Muscle of back (tissue), 13 donors: ENCODE measurements at places on chromosomes 2 and 18. TPM values are rescaled to one million over a fixed set of nuclear protein-coding genes. Genes with fewer than 3 reads are reported as not detected.

The STPG4 gene
- not detected for polyA plus RNA-seq

The TMSB10 gene
- polyA plus RNA-seq = 1,070 TPM

The CLEC4F gene
- polyA plus RNA-seq = 0.07 TPM

The DPYSL5 gene
- 32.7 TPM for polyA plus RNA-seq

The IL36RN gene
- polyA plus RNA-seq = not detected

The FAM117B gene
- polyA plus RNA-seq = 5.6 TPM

The GKN2 gene
- polyA plus RNA-seq = not detected

The CXCR1 gene
- not detected for polyA plus RNA-seq

The CELF4 gene
- 0.57 TPM for polyA plus RNA-seq

The SFXN5 gene
- 5.6 TPM for polyA plus RNA-seq

The CDKL4 gene
- polyA plus RNA-seq = 0.42 TPM

The AMER3 gene
- not detected for polyA plus RNA-seq

The ITGB6 gene
- 50.6 TPM for polyA plus RNA-seq

DNA sequence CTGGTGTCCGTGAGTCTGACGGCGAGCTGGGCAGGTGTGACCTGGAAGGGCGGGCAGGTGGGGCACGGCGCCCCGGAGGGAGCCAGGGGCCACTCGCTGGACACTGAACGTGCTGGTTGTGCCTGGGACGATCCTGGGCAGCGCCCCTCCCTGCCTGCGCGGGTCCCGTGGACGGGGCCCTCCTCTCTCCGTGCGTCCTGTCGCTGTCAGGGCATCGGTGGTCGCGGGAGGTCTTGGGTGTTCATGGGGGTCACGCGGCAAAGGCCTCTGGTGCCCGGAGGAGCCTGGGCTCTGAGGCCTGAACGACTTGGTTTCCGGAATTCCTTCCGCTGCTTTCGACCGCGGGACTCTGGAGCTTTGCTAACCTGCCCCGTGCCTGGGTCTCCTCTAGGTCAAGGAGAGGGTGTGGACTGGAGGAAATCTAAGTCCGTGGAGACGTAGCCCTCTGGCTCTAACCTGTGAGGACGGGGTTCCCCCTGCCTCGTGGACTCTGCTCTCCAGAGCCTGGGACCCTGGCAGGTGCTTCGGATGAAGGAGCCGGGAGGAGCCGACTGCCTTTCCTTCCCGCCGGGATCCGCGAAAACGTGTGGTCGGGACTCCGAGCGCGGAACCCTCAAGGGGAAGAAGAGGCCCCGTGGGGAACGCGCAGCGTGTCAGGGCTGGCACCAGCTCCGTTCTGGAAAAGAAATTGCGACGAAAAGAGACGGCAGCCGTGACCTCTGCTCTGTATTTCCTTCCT lies 14.7 kb downstream of the SOX11 start:
- no peak for DNase-seq

GRCh38 chr2:83944191-83944590 lies 514.9 kb downstream of the SUCLG1 start:
- DNase-seq = peak; percentile 68

- DNase-seq = peak; percentile 75
These were observed 2.0 kb downstream of the XPO1 start for GRCh38 chr2:61536180-61536571.

- no peak for DNase-seq
These were observed 68.4 kb upstream of the MCFD2 start for GRCh38 chr2:46984040-46984439.

DNA sequence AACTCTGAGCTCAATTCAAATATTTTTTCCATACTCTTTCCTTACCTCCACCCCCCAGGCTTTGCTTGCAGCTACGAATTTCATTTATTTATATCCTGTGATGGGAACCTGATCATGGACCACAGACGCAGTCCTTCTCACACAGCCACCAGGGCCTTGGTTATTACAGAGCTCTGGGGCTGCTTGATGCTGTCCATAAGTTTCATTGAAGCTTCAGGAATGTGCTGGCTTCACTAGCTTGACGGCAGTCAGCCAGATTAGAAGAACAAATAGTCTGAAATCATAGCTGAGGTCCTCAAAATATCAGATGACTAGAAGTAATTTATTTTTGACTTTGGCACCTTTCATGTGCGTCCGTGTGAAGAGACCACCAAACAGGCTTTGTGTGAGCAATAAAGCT lies 104.9 kb downstream of the VWA3B start:
- DNase-seq = peak; percentile 29

DNA sequence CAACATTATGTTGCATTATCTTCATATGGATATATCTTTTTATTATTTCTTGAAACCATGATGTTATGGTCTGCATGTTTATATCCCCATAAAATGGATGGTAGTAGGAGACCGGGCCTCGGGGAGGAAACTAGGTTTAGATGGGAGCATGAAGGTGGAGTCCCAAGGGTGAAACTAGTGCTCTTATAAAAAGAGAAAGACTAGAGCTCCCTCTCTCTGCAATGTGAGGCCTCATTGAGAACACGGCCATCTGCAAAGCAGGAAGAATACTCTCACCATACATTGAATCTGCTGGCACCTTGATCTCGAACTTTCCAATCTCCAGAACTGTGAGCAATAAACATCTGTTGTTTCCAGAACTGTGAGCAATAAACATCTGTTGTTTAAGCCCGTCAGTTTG lies 64.0 kb downstream of the NXPH2 start:
- DNase-seq = no peak

GRCh38 chr2:143140864-143141661 lies 11.8 kb downstream of the ARHGAP15 start:
- no peak for DNase-seq

GRCh38 chr2:49000695-49001094 lies 153.6 kb downstream of the FSHR start:
- no peak for DNase-seq

GRCh38 chr2:75606761-75607399 lies 39.7 kb upstream of the MRPL19 start:
- DNase-seq = no peak

GRCh38 chr2:96831679-96832078 lies 12.1 kb downstream of the ANKRD23 start:
- DNase-seq = no peak

DNA sequence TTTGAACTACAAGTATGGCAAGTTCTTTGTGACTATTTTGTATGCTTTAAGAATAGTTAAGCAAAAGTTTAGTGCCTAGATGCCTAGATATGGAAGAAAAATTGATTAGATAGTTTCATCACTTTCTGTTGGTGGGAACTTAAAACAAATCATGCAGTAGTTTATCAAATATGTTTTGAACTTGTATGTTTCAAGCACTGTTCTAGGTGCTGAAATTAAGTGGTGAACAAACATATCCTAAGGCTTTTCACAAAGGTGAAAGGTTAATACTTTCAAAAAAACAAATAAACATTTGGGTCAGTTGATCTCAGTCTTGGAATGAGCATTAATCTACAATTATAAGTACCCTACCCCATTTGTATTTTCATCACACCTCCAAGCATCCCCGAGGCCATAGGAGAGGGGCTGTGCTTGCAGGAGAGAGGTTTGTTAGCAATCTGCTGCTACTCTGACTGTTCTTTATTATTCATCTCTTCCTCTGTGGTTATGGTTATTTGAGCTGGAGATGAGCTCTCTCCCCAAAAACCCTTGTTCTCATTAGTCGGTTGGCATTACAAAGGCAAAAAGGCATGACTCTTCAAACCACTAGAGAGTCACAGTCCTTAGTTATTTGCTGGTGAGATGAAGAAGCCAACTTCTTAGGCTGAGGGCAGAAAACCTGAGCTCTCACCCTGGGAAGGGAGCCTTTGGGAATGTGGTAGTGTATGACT lies 103.9 kb upstream of the FHL2 start:
- no peak for DNase-seq

- no peak for DNase-seq
These were observed 942.6 kb downstream of the SUCLG1 start for GRCh38 chr2:83516503-83516902.

DNA sequence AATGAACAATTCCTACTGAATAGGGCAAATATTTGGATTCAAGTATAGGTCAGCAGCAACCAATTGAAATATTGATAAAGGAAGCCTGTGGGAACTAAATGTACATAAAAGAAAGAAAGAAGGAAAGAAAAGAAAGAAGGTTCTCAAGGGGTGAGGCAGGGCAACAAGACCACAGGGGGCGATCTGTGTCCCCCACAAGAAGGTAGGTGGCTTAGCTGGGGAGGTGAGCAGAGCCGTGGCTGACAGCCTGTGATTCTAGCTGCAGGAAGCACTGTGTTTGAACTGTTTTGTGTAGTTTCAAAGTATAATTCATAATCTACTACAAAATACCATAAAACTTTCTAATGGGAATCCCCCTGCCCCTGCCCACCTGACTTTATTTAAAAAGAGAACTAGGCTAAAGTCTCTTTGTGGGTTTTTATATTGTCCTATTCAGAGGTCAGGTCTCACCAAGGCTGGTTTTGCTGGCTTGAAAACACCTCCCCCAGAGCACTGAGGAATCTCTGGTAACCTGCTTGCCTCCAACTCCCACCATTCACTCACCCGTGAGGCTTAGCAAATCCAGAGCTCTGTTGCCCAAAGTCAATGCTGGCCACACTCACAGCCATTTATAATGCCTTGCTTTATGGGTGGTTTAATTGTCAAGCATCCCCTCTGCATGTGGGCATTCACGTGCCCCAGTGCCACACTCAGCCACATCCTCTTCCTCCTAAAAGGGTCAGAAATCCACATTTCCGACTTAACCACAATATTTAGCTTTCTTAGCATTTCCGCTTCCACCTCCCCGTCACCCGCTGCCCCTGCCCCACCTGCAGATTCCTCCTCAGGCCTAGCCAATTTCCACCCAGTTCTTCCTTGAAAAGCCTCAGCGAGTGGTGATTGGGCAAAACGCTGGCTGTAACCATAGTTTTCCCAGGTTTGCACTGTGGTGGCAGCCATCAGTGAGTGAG lies 36.4 kb upstream of the LMAN1 start:
- DNase-seq = no peak

- no peak for DNase-seq
These were observed 81.3 kb downstream of the CLHC1 start for GRCh38 chr2:55150834-55151233.

DNA sequence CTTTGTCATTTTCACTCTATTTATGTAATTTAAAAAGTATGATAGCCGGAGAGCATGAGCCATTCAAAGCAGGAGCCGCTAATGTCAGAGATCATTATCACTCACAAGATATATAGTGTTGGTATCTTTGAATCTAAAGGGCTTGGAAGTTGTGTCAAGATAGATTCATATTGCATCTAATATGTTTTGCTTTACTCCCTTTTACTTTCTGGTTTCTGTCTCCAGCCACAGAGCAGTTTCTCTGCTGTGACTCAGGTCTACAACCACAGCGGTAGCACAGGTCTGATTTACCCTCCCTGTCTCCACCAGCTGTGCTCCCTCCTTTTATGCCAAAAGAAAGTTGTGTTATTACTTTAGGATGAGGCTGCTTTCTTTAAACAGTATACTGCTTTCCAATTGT lies 424.0 kb downstream of the ARHGAP15 start:
- no peak for DNase-seq

GRCh38 chr2:51581636-51582267 lies 549.8 kb upstream of the NRXN1 start:
- DNase-seq = no peak

GRCh38 chr2:132620115-132620514 lies 49.9 kb downstream of the LYPD1 start:
- no peak for DNase-seq

GRCh38 chr18:23133860-23134779 lies 1.2 kb upstream of the CABLES1 start:
- no peak for DNase-seq

DNA sequence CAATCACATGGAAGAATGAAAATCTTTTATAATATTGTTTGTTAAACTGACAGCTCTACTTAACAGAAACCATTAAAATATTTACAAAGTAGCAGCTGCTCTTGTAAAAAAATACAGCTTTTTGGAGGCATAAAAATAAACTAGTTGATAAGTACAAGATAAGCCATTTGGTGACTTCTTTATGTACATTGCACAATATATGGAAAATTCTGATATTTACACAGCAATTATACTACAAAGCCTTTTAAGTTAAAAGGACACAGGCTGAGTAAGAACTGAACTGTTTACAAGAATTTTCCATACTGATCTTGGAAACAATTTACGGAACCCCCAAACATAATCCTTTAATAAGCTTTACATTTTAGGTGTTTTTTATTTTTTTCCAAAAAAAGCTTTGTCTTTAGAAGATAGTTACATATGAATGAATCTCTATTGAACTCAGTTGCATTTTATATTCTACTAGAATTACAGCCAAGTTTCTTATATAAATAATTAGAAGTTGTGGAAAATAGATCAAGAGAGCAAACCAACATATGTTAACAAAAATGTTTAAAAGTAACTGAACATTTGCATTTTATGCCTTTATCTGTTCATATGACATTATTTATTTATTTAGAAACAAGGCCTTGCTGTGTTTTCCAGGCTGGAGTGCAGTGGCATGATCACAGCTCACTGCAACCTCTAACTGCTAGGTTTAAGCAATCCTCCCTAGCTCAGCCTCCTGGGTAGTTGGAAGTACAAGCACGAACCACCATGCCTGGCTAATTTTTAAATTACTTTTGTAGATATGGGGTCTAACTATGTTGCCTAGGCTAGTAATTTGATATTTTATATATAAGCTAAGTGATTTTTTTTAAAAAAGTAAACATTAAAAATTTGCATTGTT lies 142.5 kb downstream of the OTX1 start:
- DNase-seq = no peak

- DNase-seq = no peak
These were observed 97.4 kb upstream of the DDX18 start for GRCh38 chr2:117717072-117717471.

DNA sequence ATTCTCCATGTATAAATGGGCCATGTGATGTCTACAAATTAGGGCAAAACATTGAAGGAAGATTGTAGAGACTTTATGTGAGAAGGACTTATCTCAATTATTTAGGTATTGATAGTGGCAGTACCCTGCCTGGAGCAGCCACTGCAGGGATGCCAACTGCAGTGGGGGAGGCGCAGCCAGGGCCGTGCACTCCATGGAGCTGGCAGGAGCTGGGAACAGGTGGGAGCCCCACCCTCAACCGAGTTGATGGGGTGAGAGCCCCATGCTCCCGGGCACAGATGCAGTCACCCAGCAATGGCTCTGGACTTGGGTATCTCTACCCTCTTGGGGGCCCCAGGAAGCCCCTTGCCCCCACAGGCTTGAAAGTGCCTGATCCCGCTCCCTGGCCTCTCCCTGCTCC lies 564.3 kb downstream of the SLC4A3 start:
- no peak for DNase-seq

- no peak for DNase-seq
These were observed 241.2 kb upstream of the TANK start for GRCh38 chr2:160918906-160919503.

- DNase-seq = no peak
These were observed 53.7 kb downstream of the EHD3 start for GRCh38 chr2:31287654-31288053.

- peak; percentile 100 for DNase-seq
These were observed 97.9 kb upstream of the SERTAD2 start for GRCh38 chr2:64751286-64752260.

DNA sequence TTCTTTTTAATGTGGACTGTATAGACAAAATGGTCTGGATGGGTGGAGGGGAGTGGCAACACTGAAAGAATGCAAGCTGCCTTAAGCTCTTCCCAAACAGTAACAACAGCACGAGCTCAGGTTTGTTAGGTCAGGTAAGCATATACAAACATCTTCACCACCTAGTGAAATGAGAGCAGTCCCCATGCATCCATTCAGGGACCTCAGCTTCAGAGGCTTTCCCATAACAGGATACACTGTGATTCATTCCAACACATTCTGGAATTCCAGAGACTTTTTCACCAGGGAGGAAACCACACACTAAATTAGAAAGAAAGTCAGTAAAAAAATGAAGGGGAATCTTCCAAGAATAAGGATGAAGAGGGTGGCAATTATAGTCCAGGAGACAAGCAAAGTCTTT lies 50.4 kb upstream of the BZW1 start:
- DNase-seq = no peak

- peak; percentile 44 for DNase-seq
These were observed 50.3 kb upstream of the GREB1L start for GRCh38 chr18:21191596-21192307.
